ENCODE measurements at places on chromosomes 6 and 20.

GRCh38 chr20:50049442-50050026 lies 63.4 kb downstream of the UBE2V1 start:
- no peak for DNase-seq

DNA sequence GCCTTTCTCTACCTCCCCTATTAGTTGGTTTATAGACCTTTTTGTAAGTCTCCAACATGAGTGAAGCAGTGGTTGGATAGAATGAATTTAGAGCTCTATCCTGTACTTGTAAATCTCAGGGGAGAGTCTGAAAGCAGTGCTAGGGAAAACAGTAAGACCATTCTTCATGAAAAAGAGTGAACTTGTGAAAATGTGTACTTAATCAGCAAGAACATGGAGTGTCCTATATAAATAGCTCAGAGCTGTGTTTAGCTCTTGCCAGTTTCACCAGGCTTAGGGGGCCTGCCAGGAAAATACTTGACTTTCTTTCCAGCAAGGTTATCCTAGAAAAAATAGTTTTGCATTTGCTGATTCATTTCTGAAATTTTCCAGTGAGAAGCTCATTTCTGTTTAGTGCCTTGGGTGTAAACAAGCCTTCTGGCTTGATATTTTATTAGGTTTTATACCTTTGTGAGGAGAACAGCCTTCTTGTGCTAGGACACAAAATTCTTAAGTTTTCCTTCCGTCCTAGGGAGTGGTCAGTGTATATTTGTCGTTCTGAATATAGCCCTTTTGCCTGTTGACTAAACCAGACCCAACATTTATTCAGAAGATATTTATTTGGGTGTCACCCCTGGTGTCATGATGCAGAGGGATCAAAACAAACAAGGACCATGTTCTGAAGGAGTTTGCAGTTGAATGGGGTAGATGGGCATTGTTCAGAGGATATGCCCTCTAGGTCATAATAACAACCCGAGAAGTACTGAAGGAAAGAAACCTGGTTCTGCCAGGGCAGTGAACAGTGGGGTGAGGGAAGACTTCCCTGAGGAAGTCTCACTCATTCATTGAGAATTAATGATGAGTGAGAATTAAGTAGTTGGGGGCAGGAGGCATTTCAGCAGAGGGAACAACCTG lies 7.6 kb downstream of the ARFGEF2 start:
- DNase-seq, result no peak

- DNase-seq, result no peak
Measured at GRCh38 chr20:32914031-32914430, 55.3 kb downstream of the EFCAB8 start.

DNA sequence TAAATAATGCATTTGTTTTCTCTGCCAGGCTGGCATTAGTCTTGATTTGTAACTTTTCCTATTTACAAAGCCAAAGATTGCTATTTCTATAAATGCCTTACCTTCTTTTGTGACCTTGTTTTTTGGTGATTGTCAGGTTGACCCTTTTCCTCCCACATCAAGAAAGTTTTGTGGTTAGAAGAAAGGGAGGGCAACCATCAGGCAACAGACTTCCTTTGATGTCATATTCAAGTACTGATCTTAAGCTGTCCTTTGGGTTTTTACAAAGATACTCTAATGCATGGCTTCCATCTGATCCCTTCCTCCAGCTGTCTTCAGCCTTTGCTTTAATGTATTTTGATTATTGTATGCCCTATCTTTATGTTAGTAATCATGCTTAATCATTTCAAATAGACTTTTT lies 23.9 kb downstream of the RNF217 start:
- no peak for DNase-seq

GRCh38 chr20:50029697-50030461 lies 47.1 kb downstream of the SNAI1 start:
- DNase-seq, result no peak

DNA sequence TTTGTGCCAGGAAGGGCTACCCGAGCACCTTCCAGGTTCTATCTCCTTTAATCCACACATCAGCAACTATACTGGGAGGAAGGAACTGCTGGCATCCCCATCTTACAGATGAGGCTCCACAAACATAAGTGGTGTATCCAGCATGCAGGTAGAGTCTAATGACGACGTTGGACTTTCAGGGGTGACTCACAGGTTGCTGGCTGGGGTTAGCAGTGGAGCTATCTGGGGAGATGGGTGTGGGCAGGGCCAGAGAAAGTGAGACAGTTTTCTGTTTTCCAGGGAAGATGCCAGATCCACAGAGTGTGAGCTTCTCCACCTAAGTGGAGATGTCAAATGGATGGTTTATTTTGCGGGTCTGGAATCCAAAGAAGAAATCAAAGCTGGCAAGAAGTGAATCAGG lies 31.8 kb downstream of the CDH22 start:
- DNase-seq, result no peak

DNA sequence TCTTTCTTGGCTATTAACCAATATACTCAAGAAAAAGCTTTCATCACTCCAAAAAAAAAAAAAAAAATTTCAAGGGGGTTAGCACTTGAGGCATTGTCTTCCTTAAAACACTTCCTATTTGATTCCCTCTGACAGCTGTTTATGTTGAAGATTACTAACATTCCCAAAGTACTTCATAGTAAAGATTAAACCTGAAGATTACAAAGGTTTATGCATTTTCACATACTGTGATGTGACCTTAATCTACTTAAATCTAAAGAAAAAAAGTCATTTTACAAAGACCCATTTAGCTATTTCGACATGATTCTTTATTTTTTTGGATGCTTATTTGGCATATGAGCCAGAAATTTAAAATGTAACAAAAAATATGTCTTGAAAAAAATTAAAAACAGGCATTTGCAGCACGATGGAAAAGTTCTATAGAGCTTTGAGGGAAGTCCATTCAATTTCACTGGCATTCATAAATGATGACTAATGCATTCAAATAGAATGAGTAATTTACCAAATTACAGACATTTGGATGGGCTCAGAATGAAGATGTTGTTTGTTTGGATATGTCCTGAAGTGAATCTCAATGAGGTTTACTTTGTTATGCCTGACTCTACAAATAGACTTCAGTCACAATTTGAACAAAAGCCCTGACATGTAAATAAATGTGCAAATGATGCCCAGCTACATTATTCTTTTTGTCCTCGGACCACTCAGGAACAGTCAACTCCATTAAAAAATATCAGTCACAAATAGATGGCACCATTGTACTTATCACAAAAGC lies 674.6 kb upstream of the MARCKS start:
- peak; percentile 76 for DNase-seq

DNA sequence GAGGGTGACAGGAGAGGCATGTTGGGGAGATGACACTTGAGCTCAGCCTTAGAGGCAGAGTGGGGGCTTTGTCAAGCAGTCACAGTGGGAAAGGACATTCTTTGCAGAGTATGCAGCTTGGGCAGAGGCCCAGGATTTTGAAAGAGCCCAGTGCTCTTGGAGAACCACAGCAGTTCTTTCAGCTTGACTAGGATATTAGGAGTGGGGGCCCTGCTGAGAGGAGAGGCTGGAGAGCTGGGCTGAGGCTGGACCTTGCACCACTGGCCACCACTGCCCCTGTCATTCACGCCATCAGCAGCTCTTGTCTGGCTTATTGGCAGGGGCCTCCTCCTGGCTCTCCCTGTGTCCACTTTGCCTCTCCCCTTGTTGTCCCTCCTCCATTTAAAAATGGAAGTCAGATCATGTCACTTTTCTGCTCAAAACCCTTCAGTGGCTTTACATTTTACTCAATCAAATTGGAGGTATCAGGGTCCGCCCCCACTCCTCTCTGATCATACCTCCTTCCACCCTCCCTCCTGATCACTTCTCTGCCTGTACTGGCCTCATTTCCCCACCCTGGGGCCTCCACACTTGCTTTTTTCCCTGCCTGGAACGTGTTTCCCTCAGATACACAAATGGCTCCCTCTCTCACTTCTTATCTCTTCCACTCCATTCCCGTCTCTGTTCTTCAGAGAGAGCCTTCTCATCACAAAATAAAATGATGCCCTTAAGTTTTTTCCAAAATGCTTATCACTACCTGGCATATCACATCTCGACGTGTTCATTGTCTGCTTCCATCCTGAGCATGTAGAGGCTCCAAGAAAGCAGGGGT lies 10.5 kb downstream of the MANBAL start:
- DNase-seq, result no peak

DNA sequence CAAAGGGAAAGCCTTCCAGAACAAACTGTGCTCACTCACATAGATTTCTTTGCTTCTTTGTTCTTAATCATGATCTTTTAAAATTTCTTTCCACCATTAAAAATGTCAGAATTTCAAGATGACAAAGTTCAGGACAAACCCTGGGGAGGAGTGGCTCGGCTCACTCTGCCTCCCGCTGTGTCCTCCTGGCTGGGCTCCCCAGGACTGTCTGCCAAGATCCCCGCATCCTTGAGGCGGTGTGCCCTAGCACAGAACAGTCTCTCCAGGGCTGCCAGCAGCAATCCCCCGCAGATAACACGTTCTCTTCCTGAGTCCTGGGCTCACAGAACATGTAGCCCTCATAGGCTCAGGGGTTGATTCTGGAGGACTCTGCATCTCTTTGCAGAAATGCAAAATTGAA lies 98.4 kb upstream of the KCNG1 start:
- DNase-seq, result no peak
